ENCODE measurements at places on chromosomes 4 and X.

GRCh38 chr4:158778156-158778711, 9.4 kb downstream of the FNIP2 start:
- no peak for DNase-seq

DNA sequence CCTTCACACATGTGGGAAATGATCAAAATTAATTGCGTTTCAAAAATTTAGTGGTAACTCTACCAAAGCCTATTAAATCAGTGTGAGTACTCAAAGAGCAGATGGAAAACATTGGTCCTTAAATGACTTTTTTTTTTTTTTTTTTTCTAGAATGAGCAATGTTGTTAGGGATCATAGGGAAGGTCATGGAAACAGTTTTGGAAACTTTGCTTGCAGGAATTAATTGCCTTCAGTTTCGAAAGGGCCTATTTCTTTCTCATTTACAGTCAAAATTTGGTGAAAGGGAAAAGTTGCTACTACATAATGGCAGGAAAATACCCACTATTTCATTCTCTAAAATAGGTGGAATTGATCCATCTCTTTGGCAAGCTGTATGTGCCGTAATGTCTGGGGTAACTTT, 160.9 kb downstream of the RTL9 start:
- no peak for DNase-seq

- DNase-seq, result no peak
Observed at GRCh38 chr4:184992422-184992821, 25.9 kb upstream of the HELT start.

GRCh38 chrX:115521741-115522140, 39.2 kb upstream of the PLS3 start:
- DNase-seq, result no peak

- DNase-seq, result no peak
Observed at GRCh38 chr4:68469482-68469881, 22.2 kb downstream of the TMPRSS11E start.

GRCh38 chrX:79268788-79269187, 98.3 kb downstream of the ITM2A start:
- DNase-seq, result no peak

Data from NB4 (cell line).